ENCODE measurements at places on chromosomes 7 and 10.

GRCh38 chr10:33935350-33935749, 600.9 kb upstream of the NRP1 start:
- no peak for DNase-seq

DNA sequence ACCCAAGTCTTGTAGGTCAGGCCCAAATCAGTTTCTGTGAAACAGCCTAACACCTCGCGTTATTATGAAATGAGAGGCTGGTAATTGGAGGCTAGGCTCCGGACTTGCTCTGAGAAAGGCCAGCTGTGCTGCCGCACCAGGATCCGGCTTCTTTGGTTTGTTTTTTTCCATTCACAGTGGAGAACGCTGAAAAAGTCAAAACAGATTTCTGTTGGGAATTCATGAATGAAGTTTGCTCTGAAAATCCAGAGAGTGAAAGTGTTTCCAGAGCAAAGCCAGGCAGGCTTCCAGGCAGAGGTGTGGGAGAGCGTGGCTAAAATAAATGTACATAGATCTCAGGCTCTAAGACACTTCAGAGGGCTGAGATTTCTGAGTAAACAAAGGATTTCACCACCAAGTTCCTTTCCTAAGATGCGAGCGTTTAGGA, 240.1 kb downstream of the TRIL start:
- DNase-seq: no peak

GRCh38 chr10:6400331-6400730, 179.7 kb downstream of the PRKCQ start:
- no peak for DNase-seq

DNA sequence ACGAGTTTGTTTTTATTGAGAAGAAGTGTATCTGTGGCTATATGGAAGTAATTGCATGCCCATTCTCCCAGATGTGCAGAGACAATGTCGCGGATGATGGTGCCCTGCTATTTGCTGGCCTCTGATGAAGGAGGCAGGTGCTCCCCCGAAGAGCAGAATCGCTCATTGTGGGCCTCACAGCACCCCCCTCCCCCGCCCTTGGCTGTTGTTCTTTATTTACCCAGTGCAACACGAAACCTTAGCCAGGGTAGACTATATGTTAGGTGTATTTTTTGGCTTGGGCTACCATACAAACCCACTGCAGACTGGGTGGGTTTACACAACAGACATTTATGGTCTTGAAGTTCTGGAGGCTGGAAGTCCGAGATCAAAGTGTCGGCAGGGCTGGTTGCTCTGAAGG, 3.4 kb upstream of the ADCY1 start:
- no peak for DNase-seq

DNA sequence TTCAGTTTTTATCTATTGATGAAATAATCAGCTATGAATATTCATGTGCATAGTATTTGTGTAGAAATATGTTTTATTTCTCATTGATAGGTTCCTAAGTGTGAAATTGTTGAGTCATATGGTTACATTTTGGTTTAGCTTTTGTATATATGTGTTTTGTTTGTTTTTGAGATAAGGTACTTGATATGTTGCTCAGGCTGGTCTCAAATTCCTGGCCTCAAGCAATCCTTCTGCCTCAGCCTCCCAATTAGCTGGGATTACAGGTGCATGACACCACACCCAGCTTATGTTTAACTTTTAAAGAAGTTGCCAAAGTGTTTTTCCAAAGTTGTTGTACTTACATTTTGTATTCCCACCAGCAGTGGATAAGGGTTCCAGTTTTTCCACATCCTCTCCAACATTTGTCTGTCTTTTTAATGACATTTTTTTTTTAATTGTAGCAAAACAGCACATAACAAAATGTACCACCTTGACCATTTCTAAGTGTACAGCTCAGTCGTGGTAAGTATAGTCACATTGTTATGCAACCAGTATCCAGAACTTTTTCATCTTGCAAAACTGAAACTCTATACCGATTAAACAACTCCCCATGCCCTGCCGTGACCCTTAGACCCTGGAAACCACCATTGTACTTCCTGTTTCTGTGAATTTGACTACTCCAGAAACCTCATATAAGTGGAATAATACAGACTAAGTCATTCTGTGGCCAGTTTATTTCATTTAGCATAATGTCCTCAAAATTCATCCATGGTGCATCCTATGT, 12.6 kb upstream of the UBE2D1 start:
- DNase-seq: no peak

DNA sequence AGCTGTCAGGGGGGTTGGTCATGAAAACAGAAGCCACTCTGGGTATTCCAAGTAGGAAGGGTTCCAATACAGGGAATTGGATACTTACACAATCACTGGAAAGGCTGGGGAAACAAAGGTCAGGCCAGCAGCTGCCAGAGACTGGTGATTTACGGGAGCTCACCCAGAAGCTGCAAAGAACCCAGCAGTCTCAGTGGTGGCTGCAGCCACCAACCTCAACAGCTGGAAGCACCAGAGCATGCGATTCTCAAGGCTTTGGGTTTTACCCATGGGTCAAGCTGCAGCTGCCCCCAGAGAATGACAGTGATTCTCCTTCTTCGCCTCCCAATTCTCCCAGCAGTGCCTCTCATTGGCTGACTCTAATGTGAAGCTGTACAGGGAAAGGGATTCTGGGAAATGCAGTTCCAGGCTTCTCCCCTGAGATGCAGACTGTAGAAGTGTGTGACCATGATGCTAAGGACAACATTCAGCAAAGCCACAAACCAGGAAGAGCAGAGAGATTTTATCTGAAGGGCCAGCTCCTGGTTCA, 107.2 kb upstream of the TCF7L2 start:
- DNase-seq: no peak

DNA sequence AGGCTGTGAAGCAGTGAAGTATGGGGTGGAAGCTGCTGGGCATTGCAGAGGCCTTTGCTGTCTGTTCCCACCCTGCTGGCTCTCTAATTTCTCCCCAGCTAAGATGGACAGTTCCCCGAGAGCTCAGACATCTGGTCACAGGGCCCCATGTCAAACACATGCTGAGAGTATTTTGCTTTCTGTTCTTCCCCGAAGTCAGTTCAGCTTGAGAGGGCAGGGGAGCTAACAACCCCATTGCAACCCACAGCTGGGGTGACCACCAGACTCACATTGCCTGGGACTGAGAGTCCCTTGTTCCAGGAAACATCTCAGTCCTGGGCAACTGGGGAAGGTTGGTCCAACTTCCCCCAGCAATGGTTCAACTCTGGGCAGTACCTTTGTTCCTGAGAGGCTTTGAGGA, 52.8 kb downstream of the ABCA13 start:
- no peak for DNase-seq

DNA sequence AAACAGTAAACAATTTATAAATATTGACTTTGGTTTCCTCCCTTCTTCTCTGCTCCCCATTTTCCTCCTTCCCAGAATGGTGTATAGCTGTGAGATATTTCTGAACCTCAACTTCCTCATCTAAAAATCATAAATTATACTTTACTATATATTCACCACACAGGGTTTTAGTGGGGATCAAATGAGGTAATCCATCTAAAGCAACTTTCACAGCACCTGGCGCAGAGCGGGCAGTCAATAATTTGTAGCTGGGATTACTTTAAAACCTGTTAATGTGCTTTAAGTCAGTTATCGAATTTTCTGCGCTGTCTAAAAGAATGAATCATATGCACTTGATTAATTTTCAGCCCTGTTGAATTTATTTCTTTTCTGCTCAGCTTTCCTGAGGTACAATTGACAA, 172.7 kb downstream of the PTEN start:
- no peak for DNase-seq

DNA sequence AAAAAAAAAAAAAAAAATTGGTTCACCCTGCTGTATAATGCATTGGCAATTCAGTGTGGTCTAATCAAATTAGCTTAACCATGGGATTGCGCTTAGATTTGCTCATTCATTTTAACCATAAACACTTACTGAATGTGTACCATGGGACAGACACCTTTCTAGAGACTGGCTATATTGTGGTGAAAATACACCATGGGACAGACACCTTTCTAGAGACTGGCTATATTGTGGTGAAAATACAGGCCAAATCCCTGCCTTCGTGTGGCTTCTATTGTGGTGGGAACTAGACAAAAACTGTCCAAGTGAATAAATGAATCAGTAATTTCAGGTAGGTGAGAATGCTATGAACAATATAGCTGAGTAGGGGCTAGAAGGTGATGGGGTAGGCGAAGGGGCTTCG, 10.2 kb upstream of the REPIN1 start:
- DNase-seq: no peak

- DNase-seq: peak; percentile 99
These were observed 83.9 kb downstream of the CXCL12 start for GRCh38 chr10:44300666-44301649.

DNA sequence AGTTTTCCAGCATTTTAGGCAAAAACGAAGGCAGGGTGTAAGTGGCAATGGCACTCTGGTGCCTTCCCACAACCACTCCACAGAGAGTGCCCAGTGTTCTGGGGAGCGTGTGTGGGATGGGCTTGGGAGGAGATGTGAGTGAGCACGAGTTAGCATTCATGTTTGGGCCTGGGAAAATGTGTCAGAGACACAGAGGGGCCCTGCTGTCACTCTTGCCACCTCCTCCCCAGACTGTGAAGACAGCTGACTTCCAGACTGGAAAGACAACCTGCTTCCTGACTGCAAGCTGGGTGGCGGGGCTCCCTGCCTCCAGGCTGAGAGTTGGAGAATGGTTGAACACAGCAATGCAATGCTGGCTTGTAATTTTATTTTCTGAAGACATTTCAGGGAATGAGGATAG, 454.5 kb upstream of the ZMIZ1 start:
- DNase-seq: no peak

- no peak for DNase-seq
These were observed 2.0 kb downstream of the UTF1 start for GRCh38 chr10:133231946-133232574.
